ENCODE measurements at places on chromosomes 13 and 19. TPM values are rescaled to one million over a fixed set of nuclear protein-coding genes. Genes with fewer than 3 reads are reported as not detected.
A peak's percentile ranks its signal among the peaks of the same experiment; 100 is the strongest.

GRCh38 chr19:37966211-37966661 is 59.2 kb downstream of the SIPA1L3 start:
- no peak for DNase-seq

GRCh38 chr19:19348266-19348665 is 27.6 kb downstream of the MAU2 start:
- peak; percentile 21 for DNase-seq

- peak; percentile 99 for DNase-seq
Measured at GRCh38 chr19:41225238-41226052, 6.4 kb downstream of the AXL start.

DNA sequence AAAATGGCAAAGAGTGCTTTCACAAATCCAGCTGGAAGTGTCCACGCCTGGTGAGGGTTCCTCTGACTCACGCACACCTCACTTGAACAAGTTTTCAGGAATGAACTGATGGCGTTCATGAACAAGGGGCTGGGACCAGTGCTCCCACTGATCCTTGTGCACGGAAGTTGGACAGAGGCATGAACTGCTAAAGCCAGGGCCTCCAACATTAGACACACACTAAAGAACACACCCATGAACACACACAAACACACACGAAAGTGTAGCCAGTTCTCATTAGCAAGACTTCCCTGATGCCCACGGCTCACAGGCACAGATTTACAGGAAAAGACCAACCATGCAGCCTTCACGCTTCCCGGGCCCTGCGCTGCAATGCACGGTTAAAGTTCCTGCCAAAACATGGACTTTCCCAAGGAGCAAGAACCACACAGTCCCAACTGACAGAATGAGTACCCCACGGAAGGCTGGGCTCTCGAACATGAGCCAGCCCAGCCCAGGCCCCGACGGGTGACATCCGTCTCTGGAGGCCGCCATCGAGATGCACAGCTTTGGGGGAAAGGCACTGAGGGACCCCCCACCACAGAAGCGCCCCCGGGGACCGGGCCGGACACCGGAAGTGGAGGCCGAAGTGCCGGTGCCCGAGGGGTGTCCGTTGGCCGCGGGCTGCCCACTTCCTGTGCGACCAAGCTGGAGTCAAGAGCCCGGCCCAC is 808 bp downstream of the DNMT1 start:
- DNase-seq, result peak; percentile 70

- no peak for DNase-seq
Measured at GRCh38 chr13:48928757-48929430, 46.8 kb upstream of the FNDC3A start.

DNA sequence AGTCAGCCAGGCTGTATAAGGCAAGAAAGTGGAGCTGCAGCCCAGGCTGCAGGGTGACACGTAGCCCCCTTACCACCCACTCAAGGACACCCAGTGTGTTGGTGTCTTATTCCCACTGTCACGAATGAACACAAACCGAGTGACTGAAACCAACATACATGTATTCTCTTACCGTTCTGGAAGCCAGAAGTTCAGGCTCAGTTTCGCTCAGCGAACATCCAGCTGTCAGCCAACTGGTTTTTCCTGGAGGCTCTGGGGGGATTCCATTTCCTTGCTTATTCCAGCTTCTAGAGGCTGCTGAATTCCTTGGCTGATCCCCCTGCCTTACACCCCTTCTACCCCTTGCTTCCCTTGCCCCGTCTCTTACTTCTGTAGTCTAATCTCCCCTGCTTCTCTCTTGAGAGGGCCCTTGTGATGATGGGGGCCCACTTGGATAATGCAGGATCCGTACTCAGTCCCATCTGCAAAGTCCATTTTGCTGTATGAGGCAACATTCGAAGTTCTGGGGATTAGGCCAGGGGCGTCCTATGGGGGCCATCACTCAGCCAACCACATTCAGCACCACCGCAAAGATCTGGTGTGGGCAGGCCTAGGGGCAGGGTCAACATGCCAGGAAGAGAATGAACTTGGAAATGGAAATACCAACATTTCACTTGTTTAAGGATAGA is 47.3 kb upstream of the MTIF3 start:
- no peak for DNase-seq

- no peak for DNase-seq
Measured at GRCh38 chr13:108439556-108439955, 170.0 kb downstream of the TNFSF13B start.

DNA sequence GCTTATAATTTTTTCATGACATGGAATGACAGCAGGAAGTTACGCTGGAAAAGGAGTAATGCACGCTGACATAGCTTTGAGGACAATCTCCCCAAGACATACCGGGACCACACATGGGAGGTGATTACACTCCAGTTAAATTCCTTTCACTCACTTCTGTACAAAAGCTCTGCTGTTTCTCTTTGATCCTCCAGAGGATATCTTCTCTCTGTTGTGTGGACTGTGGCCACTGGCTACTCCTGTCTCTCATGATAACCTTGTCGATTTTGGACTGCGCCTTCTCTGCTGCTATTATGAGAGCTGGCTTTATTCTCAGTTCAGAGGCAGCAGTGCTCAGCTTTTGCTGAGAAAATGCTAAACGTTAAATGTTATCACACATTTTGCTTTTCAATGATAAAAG is 464.6 kb downstream of the FGF9 start:
- DNase-seq, result no peak

DNA sequence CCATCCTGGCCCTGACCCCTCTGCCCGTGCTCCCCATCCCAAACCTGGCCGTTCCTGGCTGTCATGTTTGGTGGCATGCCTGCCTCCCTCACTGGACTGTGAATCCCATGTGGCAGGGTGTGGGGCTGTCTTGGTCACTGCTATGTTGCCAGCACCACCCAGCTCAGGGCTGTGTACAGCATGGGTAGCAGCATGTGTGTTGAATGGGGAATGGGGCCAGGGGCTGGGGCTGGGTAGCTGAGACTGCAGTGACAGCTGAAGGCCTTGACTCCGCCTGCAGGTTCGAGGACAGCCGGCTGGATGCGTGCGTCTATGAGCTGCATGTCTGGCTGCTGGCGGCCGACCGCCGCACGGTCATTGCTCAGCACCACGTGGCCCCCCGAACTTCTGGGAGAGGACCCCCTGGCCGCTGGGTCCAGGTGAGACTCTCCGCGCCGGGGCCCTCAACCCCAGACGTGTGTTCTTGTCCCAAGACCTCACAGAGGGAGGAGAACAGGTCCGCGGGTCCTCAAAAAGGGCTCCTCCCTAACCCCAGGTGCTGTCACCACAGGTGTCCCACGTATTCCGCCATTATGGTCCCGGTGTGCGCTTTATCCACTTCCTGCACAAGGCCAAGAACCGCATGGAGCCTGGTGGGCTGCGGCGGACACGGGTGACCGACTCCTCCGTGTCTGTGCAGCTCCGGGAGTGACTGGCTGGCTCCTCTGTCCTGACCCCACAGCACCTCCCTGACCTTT is 3.5 kb downstream of the NCCRP1 start:
- no peak for DNase-seq

- no peak for DNase-seq
Measured at GRCh38 chr13:40878823-40879222, 89.4 kb downstream of the SLC25A15 start.

DNA sequence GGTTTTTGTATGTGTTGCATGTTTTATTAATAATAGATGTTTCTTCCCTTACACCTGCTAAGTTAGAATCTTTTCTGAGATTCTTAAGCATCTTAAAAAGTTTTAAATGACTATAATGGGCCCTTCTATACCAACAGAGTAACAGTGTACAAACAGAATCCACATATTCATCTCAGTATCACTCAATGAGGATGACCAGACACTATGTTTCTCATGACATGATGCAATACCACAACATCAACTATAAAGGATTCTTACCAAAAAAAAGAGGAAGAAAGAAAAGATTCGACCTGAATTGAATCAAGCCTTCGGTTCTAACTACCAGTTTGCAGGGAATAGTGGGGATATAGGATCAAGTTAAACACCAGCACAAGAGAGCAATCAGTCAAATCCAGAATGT is 56.5 kb downstream of the INTS6 start:
- DNase-seq, result peak; percentile 29

GRCh38 chr13:45352031-45352430 is 11.0 kb upstream of the TPT1 start:
- no peak for DNase-seq

DNA sequence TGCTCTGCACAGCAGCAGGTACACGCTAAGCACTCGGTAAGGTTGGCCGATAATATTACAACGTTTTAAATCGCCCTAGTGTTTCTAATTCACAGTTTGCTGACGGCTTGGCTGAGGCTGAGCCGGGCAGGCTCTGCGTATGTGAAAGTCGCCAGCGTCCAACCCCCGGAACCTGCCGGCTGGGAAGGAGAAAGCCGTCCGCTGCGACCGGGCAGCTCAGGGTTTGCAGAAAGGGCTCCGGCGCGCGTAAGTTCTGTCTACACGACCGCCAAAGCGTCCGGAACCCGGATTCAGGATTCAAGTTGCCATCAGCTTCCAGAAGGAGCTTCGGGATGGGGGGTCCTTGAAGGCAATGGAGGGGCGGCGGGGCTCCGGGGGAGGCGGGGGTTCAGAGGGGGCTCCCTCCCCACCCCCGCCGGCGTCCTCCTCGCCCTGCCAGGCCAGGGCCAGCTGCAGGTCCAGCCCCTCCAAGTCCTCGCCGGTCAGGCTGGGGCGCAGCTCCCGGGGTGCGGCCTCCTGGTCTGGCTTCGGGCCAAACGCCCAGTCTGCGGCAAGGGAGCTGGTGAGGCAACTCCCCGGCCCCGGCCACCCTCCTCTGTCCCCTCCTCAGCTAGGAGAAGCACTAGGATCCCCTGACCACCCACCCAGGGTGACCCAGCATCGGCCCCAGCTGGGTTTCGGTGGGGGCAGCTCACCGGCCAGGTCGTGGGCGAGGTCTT is 575 bp downstream of the SMIM44 start:
- DNase-seq, result no peak

GRCh38 chr19:40165362-40165937 is 25.8 kb upstream of the MAP3K10 start:
- DNase-seq, result peak; percentile 47

DNA sequence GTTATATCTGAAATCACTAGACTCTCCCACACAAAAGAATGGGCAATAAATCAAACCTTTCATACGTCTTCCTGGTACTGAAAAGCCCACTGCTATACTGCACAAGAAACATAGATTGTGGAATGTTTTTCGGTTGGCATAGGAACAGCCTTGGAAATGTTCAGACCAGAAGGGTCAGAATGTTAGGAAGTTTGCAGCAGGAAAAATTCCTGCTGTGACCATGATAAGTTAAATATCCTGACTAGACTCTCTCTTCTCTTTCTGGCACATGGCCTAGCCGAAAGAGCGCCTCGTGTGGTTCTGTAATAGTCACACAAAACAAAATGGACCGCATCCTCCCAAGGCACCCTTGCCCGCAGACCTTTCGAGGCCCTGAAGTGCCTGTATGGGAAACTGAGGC is 427.2 kb downstream of the COG6 start:
- peak; percentile 74 for DNase-seq

GRCh38 chr19:7263521-7263920 is 30.7 kb downstream of the INSR start:
- DNase-seq, result no peak

DNA sequence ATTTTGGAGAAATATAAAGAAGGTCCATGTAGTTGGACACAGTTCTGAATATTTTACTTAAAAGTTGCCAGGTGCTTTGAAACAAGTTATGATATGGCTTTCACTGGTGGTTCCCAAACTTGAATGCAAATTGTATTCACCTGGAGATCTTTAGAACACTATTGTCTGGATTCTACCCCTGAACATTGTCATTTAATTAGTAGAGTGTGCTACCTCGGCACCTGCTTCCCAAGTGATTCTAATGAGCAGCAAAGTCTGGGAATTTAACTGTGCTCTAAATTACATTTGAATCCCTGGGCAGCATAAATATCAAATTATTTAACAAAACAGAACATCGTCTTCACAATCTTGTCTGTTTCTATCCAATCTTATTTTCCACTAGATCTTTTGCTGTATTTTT is 2483.3 kb downstream of the PCDH9 start:
- DNase-seq, result no peak

GRCh38 chr13:46743191-46743590 is 53.8 kb downstream of the ESD start:
- no peak for DNase-seq

DNA sequence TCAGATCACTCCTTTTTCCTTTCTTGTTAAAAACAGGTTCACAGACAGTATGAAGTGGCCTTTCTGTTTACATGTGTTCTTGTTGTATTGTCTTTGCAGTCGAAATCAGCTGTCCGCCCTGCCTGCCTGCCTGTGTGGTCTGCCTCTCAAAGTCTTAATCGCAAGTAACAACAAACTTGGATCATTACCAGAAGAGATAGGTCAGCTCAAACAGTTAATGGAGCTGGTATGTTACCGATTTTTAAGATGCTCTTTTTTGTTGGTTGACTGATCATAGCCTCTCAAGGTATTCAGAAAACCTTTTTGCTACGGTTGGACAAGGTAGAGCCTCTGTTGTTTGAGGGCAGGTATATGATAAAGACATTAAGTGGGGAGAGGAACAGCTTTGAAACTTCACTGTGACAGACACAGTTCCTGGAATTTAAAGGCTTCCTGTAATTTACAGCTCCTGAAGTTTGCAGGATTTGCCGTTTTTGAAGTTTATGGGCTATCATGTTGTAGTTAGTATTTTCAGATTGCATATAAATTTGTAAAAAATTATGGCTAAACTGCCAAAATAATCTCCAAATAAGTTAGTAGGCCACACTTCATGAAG is 116.1 kb downstream of the LRCH1 start:
- DNase-seq, result no peak

DNA sequence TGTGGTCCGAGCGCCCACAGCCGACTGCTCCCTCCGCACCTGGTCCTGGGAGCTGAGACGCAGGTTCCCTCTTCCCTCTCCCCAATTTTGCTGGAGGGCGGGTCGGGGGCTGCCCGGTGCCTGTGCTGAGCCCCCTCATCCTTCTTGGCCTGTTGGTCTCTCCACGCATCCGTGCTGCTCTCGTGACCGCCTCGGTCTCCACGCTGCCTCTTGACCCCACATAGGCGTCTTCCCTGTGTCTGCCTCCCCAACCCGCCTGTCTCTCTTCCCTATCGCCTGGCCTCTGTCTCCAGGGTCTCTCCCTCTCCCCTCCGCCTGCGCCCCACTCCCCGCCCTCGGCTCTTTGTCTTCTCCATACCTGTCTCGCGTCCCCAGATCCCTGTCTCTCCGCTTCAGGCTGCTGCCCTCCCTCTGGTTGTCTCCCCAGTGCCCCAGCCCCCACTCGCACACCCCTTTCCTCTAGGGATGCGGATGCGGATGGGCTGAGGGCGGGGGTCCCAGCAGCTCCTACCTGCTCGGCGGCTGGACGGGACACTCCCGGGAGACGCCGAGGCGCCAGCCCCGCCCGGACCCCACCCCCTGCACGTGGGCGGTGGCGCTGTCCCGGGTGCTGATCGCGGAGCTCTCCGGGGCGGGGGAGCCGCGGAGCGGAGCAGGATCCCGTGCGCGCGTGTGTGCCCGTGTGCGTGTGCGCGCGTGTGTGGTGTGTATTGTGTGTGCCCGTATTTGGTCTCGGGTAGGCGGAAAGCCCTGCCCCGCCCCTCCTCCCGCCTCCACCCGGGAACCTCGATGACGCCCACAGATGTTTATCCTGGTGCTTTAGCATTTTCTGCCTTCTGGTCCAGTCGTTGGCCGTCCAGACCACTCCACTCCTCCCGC is at the start of gene SYT5:
Gene SYT5, minus strand, starts transcription at position 684 of the 879 bp plus-strand sequence. CDS start 1,248 bp downstream, outside the sequence.
- DNase-seq, result no peak

The CNFN gene
- not detected for total RNA-seq

The TMEM255B gene
- total RNA-seq, result not detected

The TMEM145 gene
- not detected for total RNA-seq

The MATK gene
- not detected for total RNA-seq

The CEACAM4 gene
- not detected for total RNA-seq

The NUCB1 gene
- total RNA-seq, result 932 TPM

The CGB8 gene
- not detected for total RNA-seq

The PLK5 gene
- not detected for total RNA-seq

The ZNF285 gene
- total RNA-seq, result 1.6 TPM

The KIR3DL1 gene
- not detected for total RNA-seq

The NLRP5 gene
- not detected for total RNA-seq

The IZUMO2 gene
- total RNA-seq, result not detected

All from fibroblast of the aortic adventitia (primary cell).